Activated CD4-positive, alpha-beta T cell treated with anti-CD3 and anti-CD28 coated beads for 24 hours (primary cell): ENCODE measurements at places on chromosomes 1 and 21.

DNA sequence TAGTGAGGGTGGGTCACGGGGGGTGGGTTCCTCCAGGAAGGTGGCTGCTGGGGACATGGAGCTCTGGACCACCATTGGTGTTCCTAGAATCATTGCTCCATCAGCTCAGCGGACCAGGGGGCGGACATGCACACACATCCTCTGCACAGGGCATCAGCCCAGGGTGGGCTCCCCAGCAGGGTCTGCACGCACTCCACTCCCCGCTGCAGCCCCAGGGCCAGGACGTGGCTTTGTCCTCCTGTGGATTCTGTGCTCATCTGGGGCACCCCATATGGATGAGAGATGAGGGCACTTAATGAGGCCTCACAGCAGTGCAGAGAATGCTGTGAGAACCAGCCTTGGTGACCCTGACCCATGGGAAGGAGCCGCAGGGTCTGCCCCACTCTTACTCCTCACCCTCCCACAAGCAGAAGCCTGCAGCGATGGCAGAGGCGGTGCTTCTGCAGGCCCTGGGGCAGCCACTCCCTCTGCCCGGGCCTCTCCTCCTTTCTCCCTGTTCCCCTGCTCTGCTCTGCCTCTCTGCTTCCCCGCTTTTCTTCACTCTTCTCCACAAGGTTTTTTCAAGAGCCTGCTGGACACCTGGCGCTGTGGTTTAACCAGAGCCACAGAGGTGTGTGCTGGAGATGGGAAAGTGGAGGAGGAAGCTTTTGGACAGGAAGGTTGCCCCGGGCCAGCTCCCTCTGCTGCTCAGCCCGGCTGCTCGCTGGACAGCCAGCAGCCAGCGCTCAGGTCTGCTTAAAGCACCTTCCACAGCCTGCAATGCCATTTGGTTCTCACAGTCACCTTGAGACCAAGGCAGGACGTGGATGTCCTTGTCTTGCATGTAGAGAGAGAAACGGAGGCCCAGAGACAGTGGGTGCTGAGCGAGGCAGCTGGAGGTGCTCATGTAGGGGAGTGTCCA is 26.3 kb upstream of the PCBP3 start:
- DNase-seq = no peak

DNA sequence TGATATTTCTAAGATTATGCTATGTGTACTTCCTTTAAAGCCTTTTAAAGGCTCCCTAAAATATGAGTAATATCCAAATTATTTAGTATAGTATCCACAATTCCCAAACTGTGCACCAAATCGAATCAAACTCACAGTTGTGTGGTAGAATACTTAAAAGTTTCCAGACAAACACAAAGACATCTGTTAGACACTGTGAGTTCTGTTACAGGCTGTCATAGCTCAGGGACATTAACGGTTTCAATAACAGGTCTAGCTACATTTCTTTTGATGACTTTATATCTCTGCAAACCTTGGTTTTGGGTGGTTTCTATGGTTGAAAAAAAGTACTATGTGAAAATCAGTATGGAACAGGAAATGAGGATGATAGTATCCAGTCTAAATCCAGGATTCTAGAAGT is 36.9 kb upstream of the NEK7 start:
- DNase-seq = no peak

DNA sequence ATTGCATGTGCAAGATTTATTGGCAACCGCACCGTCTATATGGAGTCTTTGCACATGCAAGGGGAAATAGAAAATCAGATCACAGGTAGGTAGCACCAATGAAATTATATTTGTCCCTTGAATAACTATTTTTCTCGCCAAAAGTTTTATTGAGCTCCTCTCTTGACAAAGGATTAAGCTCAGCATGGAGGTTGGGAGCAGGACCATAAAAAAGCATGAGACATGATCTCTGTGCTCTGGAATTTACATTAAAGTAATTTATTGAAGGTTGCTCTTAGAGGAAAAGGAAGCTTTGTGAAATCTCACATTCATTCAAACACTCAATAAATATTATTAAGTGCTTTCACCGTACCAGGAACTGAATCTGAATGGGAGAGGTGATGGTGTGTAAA is 66.0 kb upstream of the UBE2U start:
- DNase-seq = no peak

- DNase-seq = no peak
Measured at GRCh38 chr1:25550683-25551310, 7.4 kb downstream of the LDLRAP1 start.

GRCh38 chr1:223508796-223509195 is 115.6 kb downstream of the CCDC185 start:
- DNase-seq = no peak

DNA sequence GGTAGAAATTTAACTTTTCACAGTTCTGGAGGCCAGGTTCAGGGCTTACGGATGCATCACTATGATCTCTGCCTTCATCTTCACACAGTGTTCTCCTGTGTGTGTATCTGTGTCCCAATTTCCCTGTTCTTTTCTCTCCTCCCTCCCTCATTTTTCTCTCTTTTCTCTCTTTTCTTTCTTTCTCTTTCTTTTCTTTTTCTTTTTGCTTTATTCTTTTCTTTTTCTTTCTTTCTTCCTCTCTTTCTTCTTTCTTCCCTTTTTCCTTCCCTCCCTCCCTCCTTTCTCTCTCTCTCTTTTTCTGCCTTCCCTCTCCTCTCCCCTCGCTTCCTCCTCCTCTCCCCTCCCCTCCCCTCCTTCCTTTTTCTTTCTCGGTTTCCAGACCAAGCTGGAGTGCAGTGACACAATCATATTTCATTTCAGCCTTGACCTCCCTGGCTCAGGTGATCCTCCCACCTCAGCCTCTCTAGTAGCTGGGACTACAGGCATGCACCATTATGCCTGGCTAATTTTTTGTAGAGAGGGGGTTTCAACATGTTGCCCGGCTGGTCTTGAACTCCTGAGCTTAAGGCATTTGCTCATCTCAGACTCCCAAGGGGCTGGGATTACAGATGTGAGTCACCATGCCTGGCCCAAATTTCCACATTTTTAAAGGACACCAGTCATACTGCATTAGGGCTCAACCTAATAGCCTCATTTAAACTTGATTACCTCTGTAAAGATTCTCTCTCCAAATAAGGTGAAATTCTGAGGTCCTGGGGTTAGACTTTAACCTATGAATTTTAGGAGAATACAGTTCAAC is 115.9 kb downstream of the HUNK start:
- no peak for DNase-seq

- no peak for DNase-seq
Measured at GRCh38 chr1:230424391-230425251, 1.5 kb downstream of the PGBD5 start.

DNA sequence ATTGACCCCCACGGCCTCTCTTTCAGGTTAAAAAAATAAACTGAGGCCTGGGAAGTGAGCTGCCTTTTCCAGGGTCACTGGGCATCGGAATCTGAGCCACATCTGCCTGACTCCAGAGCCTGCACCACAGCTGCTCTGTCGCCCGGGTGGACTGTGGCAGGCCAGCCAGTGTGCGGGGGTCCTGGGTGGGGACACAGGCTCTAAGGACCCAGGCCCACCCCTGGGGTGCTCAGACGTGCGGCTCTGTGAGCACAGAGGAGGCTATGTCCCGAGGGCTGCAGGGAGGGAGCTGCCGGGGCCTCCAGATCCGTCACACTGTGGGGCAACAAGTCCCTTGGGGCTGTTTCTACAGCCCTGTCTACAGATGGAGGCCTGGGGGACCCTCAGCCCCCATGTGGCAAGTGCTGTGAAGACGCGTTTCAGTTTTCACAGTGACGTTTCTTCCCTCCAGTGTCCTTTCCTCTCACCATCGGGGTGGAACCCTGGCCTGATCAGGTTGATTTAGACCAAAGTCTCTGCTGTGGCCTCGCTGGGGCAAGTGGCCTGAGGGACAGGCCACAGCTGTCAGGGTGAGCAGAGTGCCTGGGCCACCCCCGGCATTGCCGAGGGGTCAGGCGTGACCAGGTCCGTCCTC is 39.2 kb upstream of the ACTRT2 start:
- no peak for DNase-seq
